NCI-H226 (cell line): ENCODE measurements at places on chromosomes 11 and 22.
A peak's percentile ranks its signal among the peaks of the same experiment; 100 is the strongest.

DNA sequence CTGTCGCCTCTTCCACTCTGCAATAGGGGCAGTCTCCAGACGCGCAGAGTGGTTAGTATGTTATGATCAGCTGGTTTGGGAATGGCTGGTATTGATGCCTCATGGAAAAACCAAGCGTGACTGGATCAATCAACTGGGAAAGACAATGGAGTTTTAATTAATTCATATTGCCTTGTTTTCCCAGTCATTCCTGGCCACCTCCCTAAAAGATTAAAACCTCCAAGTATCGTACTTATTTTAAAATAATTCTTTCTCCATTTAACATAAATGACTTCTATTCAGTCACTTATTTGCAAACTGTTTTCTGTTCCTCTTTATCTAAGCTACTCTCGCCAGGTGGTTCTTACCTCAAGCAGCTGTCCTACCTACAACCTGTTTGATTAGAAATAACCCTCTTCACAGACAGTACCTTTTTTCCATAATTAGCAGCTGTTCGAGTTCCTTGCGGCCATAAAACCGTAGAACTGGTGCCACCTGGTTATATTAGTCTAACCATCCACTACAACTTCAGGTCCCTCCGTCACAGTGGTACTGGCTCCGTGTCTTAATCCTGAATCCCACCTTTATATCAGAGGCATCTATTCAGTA lies 898 bp downstream of the ZNF215 start:
- DNase-seq: no peak

- DNase-seq: no peak
Measured at GRCh38 chr11:128450882-128451651, 136.3 kb downstream of the ETS1 start.

- no peak for DNase-seq
Measured at GRCh38 chr11:69889400-69890318, 70.4 kb upstream of the FGF3 start.

GRCh38 chr11:120635136-120635810 lies 123.7 kb downstream of the GRIK4 start:
- no peak for DNase-seq

DNA sequence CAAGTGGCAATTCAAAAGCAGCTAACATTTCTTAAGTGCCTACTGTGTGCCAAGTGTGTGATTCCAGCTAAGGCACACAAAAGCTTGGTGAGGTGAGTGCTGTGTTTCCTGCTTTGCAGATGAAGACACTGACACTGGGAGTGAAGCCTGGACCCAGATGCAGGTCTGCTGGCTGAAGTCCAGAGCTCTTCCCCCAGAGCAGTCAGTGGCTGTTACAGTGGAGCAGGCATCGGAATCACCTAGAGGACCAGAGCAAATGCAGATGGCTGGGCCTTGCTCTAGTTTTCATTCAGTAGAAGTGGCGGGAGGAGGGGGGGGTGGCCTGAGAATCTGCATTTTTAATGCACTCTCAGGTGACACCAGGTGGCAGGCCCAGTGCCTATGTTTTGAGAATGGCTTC lies 342.3 kb downstream of the CADM1 start:
- DNase-seq: no peak

DNA sequence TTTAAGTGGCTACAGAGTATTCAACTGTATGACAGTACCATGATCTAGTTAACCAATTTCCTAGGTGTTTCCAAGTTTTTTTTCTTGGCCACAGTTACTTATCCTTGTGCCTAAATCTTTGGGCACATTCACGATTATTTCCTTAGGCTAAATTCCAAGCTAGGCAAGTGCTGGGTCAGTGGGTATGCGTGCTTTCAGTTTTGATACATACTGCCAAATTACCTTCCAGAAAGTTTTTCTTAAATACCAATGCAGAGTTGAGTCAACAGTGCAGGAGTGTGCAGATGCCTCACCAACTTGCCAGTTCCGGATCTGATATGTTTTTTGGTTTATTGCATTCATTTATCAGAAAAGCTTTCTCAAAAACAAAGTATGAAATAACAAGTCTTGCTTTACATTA lies 67.9 kb upstream of the OR4B1 start:
- no peak for DNase-seq

GRCh38 chr11:12628314-12628713 lies 45.9 kb upstream of the TEAD1 start:
- DNase-seq: no peak

GRCh38 chr22:19929586-19930550 lies 11.7 kb upstream of the COMT start:
- no peak for DNase-seq

DNA sequence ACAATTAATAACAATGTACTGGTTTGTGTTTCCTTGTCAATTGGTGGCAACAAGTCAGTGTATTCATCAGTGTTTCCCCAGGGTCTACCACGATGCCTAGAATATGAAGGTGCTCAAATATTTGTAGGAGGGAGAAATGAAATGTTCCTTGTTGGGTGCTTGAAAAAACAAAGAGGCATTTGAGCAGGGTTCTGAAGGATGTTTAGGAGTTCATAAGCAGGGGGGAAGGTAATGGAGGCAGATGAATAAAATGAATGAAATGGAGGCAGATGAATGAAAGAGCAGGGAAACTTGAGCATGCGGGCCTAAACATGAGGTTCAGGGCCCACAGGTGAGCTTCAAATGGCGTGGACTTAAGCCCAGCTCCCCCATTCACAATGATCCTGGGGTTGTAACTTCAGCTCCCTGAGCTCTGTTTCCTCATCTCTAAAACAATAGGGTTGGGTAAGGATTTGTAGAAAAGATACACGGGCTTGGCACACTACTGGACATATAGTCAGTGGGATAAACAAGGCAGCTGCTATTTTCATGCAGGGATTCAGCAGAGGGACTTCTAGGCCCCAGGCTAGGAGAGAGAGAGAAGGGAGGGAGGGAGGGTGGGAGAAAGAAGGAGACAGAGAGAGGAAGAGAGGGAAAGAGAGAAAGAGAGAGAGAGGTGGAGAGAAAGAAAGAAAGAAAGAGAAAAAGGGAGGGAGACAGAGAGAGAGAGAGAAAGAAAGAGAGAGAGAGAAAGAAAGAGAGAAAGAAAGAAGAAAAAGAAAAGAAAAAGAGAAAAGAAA lies 73.7 kb downstream of the MN1 start:
- no peak for DNase-seq

- DNase-seq: peak; percentile 37
Measured at GRCh38 chr22:42970029-42970428, 44.9 kb downstream of the PACSIN2 start.

DNA sequence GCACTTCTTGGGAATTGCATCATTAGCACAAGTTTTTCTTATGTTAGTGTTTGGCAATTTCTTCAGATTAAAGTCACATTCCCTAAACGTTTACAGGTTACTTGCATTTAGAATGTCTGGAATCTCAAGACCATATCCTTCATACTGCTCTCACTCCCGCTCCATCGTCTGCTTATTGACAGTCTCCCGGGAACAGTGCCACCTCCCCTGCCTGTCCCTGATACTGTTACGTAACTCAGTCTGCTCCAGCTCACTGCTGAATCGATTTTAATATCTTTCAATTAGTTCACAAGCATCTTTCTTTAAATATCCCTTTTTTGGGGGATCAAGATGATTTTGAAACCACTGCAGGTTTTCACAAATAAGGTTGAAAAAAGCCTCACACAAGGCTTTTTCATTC lies 48.2 kb downstream of the GLYATL2 start:
- no peak for DNase-seq

GRCh38 chr11:71425860-71426259 lies 22.3 kb downstream of the DHCR7 start:
- peak; percentile 53 for DNase-seq

GRCh38 chr11:83508804-83509203 lies 222.6 kb upstream of the CCDC90B start:
- no peak for DNase-seq

DNA sequence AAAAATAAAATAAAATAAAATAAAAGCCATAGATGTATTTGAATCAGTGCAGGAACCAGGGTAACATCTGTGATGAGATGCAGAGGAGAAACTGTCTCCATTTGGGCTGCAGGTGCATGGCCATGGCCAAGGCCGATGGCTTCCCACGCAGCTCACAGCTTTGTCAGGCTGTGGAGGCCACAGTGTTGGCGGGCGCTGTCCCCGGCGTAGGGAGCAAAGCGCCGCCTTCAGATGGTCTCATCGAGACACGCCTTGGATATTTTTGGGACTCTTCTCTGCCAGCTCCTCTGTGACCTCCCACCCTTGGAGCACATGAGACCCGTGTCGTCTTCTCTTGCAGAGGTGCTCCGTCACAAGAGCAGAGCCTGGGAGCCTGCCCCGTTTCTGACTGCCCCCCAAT lies 38.6 kb downstream of the MUC6 start:
- DNase-seq: no peak

GRCh38 chr11:44398266-44399030 lies 88.5 kb upstream of the ALX4 start:
- DNase-seq: no peak

DNA sequence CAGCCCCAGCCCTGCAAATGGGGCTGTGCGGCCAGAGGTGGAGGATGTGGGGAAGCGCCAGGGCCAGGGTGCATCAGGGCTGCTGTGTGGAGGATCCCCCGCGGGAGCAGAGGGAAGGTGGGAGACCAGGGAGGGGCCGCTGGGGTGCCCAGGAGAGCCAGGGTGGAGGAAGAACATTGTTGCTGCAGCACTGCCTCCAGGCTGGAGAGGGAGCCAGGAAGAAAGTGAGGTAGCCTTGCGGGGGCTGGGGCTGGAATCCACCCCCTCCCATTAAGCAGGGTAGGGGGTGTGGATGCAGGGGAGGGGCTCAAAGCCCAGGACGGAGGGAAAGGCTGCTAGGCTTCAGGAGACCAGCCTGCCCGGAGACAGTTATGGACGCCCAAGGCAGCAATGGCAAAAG lies 15.0 kb downstream of the CABP7 start:
- no peak for DNase-seq

GRCh38 chr11:115709297-115709696 lies 205.1 kb upstream of the CADM1 start:
- no peak for DNase-seq

GRCh38 chr11:129946256-129946655 lies 50.9 kb upstream of the NFRKB start:
- no peak for DNase-seq

GRCh38 chr11:15674756-15675155 lies 560.0 kb downstream of the INSC start:
- no peak for DNase-seq

DNA sequence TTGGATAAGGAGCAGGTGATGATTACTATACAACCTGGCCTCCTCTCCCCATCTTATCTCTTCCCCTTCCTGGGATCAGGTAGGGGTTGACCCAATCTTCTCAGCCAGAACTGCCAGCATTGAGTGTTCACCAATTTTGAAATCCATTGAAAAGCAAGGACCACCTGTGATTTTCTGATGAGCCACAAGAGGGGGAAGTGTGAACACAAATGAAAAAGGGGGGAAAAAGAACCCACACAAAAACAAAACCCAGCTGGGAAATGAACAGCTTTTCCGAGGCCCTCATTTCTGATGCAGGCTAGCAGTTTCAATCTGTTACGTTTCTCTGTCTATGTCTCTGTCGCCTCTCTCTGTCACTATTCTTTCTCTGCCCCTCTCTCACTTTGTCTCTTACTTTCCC lies 161.9 kb downstream of the INSC start:
- DNase-seq: no peak

DNA sequence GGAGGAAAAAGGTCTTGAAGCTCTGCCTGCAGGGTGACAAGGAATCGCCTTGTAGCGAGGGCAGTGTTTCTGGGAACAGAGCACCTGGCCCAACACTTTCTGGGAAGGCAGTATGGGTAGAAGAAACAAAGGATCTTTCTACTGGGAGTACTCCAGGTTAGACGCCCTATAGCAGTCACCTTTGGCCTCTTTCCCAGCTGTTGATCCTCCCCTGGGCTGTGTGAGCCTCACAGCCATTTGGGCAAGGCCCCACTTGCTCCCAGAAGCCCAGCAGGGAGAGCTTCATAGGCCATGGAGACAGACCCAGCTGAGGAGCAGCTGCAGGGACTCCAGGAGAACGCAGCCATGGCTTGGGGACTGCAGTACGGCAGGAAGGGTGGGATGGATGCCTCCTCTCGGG lies 1.2 kb downstream of the SLCO2B1 start:
- no peak for DNase-seq

DNA sequence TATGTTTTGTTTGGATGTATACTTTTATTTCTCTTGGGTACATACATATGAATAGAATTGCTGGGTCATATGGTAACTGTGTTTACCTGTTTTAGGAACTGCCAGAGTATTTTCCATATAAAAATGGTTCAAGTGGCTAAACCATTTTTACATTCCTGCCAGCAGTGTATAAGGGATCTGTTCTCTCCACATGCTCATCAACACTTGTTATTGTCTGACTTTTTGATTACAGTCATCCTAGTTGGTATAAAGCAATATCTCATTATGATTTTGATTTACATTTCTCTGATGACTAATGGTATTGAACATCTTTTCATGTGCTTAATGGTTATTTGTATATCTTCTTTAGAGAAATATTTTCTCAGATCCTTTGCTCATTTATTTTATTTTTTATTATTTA lies 104.2 kb upstream of the RRM1 start:
- DNase-seq: no peak

DNA sequence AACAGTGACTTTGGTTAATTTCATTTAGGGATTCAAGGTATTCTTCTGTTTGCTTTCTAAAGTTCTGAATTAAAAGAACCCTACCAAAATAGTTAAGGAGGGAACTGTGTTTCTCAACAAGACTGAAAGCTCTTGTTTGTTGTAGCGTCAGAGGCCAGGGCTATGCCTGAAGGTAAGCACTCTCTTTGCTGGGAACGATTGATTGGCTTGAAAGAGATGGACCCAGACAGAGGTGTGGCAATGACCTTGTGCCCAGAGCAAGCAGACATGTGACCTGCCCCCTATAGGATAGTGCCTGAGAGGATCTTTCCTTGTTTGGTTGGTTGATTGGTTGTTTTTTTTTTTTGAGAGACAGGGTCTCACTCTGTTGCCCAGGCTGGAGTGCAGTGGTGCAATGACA lies 68.3 kb upstream of the CECR2 start:
- DNase-seq: no peak

- peak; percentile 60 for DNase-seq
Measured at GRCh38 chr11:59680287-59681154, 11.7 kb upstream of the PATL1 start.

GRCh38 chr11:130760515-130761125 lies 155.7 kb downstream of the SNX19 start:
- DNase-seq: no peak

GRCh38 chr11:75597636-75598035 lies 35.6 kb downstream of the SERPINH1 start:
- DNase-seq: no peak

DNA sequence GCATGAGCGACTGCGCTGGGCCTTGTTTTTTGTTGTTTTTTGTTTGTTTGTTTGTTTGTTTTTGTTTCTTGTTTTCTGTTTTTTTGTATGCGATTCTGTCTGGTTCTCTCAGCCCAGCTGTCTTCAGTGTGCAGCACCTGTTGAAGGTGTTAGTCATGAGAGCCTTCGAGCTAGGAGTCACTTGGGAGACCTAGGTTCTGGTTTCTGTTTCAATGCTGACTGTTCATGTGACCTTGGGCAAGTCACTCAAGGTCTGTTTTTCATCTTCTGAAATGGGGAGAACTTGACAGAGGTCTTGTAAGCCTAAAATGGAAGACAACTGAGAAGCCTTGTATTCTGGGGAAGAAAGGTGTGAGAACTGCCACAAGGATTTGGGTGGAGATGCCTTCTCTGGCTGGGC lies 1.8 kb downstream of the DCPS start:
- DNase-seq: no peak

GRCh38 chr22:44381761-44382115 lies 69.0 kb upstream of the SHISAL1 start:
- DNase-seq: no peak

- DNase-seq: no peak
Measured at GRCh38 chr22:39312410-39312809, 7.0 kb downstream of the RPL3 start.

- DNase-seq: no peak
Measured at GRCh38 chr11:113287801-113288200, 26.6 kb upstream of the TTC12 start.

GRCh38 chr22:17633217-17633997 lies 4.9 kb upstream of the ATP6V1E1 start:
- peak; percentile 77 for DNase-seq
